Stimulated activated CD8-positive, alpha-beta memory T cell treated with anti-CD3 and anti-CD28 coated beads, Interleukin-12 subunit alpha, Interleukin-12 subunit beta, amount 100 ng/mL, for 1 hour (primary cell): ENCODE measurements at places on chromosomes 5 and 9.

- DNase-seq, result no peak
Observed at GRCh38 chr5:156693113-156693512, 157.0 kb upstream of the PPP1R2B start.

- no peak for DNase-seq
Observed at GRCh38 chr5:171852255-171852681, 66.7 kb downstream of the SMIM23 start.

GRCh38 chr5:143673676-143674468 is 138.1 kb upstream of the HMHB1 start:
- no peak for DNase-seq

GRCh38 chr5:107092695-107093094 is 578.0 kb downstream of the EFNA5 start:
- no peak for DNase-seq

DNA sequence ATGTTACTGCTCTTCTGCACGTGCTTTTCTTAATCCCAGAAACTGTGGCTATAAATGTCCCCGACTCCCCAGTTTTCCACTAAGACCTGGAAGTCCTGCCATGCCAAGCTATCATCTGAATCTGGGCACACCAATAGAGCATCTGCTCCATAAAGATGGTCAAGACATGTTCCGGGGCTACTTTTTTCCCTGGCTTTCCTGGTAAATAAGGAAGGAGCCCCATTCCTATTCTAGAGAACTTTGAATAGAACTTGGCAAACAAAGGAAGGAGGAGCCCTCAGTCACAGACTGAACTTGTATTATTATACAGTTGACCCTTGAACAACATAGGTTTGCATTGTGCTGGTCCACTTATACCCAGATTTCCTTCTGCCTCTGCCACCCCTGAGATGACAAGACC is 182.9 kb downstream of the CCDC192 start:
- DNase-seq, result no peak

- no peak for DNase-seq
Observed at GRCh38 chr9:127613583-127613954, 1.5 kb downstream of the STXBP1 start.
